ENCODE measurements at places on chromosomes 11 and 22.

DNA sequence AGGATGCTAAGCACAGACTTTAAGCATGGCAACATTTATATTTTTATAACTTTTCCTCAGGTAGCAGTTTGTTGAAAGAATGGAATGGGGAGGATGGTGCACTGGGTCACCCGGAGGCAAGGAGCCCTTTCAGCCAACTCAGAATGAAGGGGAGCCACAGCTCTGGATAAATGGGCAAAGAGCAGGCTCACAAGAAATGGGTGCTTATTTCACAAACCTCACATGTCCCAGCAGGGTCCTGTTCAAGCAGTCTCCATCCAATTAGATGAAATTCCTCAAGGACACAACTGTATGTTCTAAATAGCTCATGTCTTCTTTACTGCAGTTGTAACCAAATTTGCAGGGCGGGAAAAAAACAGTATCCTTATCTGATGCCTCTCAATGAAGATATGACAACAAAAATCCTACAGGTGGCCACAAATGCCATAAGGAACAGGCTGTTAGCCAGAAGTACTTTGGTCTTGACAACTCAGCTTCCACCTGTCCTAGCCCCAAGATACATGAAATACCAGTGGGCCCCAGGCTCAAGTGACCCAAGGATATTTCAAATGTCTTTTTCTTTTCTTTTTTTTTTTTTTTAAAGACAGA is 48.2 kb downstream of the MAPK1 start:
- DNase-seq, result no peak

GRCh38 chr11:1652771-1653540 is 23.4 kb downstream of the KRTAP5-5 start:
- DNase-seq, result no peak

- no peak for DNase-seq
Observed at GRCh38 chr11:108787105-108787504, 122.2 kb downstream of the DDX10 start.

DNA sequence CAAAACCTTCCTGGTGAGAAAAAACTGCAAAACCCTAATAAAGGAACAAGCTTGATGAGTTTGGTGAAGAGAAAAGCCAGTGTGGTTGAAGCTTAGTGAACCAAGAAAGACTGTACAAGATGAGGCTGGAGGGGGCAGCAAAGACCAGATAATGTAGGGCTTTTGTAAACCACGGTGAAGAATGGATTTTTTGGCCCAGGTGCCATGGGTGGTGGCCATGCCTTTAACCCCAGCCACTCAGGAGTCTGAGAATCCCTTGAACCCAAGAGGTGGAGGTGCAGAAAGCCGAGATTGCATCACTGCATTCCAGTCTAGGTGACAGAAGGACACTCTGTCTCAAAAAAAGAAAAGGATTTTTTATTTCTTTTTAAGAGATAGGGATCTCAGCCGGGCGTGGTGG is 5.0 kb upstream of the ZDHHC5 start:
- DNase-seq, result no peak

- no peak for DNase-seq
Observed at GRCh38 chr11:55707029-55707428, 45.0 kb downstream of the OR4C6 start.

- no peak for DNase-seq
Observed at GRCh38 chr11:72313912-72314598, 70.1 kb upstream of the PHOX2A start.

DNA sequence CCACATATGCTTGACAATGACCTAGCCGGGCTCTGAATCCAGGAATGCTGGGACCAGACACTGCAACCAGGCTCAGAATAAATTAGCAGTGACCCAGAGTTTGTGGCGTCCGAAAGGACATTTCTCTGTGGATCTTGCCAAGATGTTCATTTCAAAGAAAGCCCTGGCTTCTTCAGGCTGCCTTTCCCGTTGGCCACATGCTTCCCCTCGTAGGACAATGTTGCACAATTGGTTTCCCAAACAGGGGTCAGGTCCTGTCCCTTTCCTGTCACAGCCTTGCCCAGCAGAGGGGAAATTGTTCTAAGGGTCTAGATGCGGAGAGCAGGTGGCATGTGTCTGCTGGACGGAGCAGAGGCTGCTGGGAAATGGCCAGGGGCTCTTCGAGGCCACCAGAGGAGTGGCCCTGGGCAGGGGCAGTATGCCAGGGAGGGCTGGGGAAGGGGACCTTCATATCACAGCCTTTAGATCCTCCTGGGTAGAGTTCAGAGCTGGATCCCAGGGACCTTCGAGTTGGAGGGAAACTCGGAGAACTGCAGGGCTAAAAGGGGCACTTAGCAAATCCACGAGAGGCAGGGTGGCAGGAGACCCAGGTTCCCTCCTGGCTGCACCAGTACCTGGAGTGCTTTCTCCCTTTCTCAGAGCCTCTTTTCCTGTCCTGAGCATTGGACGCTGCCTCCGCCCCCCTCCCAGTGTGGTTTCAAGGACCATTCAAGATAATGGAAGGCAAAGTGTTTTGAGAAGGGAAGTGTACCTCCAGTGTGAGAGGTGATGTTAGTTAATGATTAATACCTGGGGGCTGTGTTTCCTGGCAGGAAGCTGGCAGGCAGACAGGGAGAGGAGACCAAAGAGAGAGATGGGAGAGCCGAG is 42.3 kb downstream of the C11orf96 start:
- DNase-seq, result no peak

DNA sequence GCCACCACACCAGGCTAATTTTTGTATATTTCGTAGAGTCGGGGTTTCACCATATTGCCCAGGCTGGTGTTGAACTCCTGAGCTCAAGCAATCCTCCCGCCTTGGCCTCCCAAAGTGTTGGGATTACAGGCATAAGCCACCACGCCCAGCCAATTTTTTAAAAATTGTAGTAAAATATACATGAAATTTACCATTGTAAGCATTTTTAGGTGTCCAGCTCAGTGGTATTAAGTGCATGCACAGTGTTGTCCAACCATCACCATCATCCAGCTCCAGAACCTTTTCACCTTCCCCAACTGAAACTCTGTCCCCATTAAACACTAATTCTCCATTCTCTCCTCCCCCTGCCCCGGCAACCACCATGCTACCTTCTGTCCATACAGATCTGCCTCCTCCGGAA is 8.5 kb downstream of the FADS3 start:
- DNase-seq, result no peak

DNA sequence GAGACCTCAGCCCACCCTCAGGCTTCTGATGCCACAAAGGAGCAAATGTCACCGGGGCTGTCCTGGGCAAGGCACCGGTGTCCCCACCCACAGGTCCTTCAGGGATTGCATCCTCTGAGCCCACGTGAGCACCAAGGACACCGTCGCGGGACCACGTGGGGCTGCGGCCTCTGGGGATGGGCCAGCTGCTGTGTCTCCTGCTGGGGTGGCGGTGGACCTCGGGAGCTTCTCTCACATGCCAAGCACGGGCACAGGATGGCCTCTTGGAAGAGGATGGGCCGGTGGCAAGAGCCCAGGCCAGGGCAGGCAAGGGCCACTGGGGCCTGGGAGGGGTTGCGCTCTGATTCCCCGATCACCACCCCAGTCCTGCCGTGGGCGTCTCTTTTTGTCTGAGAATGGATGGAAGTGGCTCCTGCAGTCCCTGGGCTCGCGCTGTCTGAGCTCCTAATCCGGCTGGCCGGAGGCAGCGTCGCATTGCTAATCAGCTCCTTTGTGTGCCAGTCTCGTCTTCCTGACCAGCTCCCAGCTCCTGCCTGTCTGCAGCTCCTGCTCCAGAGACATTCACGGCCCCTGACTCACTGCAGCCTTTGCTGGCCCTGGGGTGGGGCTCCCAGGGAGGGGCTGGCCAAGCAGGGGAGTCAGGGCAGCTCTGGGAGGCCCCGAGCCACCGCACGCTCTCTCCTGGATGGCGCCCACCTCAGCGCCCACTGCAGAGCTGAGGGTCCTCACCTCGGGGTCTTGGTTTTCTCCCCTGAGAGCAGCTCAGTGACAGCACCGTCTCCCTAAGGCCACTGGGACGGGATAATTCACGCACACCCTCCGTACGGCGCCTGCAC is 146.7 kb downstream of the CTTN start:
- no peak for DNase-seq

GRCh38 chr22:46069521-46070214 is 80.7 kb upstream of the PPARA start:
- peak; percentile 79 for DNase-seq

GRCh38 chr11:106304274-106304673 is 226.8 kb downstream of the AASDHPPT start:
- DNase-seq, result no peak

DNA sequence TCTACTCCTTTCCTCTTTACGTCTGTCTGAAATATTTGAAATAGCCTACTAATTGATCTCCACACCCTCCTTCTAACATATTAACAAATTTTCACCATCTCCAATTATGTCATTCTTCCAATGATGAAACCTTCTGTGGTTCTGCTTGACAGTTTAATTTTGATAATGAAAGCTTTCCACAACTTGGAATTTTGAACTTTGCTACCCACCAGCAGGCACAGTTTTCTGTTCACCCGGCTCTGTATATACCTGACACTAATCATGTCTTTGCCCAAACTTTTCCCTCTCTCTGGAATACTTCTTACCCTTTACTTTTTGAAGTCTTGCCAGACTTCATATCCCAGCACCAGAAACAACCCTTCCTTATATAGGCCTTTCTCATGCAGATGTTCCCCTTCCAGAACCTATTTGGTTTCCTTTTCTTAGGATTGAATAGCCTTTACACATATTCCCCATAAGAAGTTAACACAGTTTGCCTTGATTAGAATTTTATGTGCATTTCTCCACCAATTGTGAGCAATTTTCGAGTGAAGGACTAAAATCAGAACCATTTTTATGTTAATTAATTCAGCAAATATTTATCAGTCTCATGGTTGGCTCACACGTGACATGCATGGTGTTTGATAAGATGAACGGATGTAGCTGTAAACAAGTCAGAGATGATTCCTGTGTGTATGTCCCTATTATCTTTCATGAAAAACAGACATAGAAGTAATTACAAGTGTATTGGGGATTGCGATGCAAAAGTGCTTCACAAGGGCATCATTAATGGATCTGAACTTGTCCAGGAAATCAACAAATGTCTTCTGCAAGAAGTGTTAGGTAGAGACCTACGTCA is 173.4 kb downstream of the ARHGAP42 start:
- no peak for DNase-seq

DNA sequence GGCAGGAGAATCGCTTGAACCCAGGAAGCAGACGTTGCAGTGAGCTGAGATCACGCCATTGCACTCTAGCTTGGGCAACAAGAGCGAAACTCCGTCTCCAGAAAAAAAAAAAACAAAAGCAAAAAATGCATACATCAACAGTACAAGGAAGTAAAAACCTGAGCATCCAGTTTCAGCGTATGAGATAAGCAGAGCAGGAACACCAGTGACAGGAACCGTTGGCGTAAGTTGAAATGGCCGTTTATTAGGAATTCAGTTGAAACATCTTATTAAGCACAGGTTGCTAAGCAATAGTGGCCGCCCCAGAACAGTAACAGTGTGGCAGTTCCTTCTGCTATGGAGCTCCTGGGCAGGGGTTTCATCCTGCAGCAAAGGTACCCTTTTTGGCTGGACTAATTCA is 4.0 kb upstream of the L3MBTL2 start:
- DNase-seq, result no peak

GRCh38 chr11:113781682-113782081 is 2.1 kb downstream of the CLDN25 start:
- no peak for DNase-seq

DNA sequence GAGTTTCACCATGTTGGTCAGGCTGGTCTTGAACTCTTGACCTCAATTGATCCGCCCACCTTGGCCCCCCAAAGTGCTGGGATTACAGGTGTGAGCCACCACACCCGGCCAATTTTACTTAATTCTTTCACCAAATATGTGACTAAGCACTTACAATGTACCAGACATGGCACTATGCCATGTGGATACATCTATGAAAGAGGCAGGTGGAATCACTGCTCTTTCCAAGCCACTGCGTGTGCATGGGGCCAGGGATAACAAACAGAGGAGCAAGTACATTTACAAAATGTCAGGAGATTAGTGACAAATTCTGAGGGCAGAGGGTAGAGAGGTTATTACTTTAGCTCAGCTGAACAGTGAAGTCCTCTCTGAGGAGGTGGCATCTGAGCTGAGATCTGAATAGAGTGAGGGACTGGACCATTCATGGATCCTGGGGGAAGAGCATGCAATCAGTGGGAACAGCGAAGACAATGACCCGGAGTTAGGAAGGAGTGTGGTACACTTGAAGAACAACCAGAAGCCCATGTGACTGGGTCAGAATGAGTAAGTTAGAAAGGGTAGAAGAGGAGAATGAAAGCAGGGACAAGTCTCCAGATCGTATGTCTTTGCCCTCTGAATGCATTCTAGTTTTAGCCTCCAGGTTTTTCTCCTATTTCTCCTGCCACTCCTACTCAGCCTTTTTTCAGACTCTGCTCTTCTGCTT is 38.3 kb upstream of the GRAMD1B start:
- DNase-seq, result no peak

DNA sequence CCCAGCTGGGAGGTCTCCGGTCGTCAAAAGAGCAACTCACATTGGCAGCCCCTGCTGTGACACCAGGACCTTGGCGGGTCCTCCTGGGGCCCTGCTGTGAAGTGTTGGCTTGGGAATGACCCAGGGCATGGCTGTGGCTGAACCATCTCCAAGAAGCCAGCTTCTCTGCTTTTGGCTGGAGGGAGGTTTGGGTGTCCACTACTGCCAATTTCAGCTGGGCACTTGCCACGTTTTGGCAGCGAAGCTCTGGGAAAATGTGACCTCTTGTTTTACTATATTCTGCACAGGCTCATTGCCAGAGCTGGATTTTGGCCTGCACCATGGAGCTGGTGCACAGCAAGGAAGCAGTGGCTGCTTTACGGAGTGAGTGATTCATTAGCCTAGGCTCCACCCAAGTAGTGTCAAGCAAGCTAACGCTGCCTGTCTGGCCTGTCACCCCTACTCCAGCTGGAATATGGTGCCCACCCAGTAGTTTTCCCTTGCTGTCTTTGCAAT is 24.3 kb upstream of the SMCO4 start:
- DNase-seq, result no peak

GRCh38 chr11:43992834-43993637 is 50.6 kb downstream of the C11orf96 start:
- DNase-seq, result no peak

GRCh38 chr22:26359156-26359555 is 69.9 kb upstream of the ASPHD2 start:
- DNase-seq, result no peak
